GM12892 (cell line): ENCODE measurements at places on chromosomes 6 and 20.

DNA sequence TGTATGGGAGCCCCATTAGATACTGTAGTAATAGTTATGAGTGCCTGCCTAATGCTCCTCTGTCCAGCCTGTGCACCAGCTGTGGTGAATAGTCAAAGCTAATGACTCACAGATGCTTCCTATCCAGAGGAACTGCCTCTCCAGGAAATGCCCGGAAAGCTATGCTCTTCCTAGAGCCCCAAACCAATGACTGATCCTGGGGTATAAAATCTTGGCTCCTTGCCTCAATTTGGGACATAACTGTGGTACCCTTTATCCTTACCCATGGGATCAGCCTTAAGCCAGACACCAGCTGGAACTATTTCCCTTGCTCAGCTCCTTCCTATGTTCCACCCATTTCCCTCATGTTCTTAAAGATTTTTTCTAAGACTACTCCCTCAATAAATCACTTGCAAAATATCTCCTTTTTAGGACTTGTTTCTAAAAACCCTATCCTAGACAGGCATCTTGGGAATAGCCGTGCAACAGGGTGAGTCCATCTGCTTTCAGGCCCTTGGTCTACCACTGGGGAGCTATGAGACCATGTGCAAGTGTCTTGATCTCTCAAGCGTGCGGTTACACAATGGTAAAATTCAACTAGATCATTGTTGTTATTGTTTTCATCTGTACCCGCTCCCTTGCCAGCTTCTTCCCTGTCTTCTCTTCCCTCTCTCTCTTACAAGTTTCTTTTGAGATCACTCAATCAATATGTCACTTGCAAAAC lies 283.7 kb downstream of the BTBD3 start:
- no peak for DNase-seq

- DNase-seq, result no peak
Measured at GRCh38 chr20:49567421-49568277, at the start of gene PTGIS. PTGIS (minus strand) TSS chr20:49568137; CDS start chr20:49568116, 21 bp downstream.

DNA sequence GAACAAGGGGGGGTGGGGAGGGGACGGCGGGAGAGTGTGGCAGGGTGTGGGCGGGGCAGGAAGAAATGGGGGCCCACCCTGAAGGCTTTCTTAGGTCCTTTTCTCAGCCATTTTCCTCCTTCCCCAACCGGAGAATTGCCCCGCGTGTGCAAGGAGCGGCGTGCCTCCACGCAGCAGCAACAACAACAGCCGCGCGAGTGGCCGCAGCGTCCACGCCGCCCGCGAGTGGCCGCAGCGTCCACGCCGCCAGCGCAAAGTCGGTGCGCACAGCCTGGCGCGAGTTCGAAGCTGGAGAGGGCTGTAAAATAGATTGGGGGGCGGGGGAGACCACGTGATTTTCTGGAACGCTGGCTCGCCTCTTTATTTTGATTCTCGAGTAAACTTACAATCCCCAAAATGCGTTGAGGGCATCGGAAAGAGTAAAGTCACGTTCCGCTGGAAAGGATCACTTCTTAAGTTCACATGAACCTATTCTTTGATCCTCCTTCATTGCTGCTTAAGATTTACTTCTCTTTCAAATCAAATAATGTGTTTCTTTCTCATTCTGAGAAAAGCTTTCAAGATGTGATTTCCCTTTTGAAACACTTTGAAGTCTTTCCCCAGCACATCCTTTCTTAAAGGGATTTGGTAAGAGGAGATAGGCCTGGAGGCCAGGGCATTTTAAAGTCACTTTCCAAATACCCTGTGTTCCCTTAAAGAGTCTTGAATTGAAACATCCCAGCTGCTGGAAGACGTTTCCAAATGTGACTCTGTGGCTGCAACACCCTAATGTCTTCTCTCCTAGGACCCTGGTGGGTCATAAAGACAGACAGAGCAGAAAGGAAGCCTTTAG lies 66.7 kb upstream of the ZNF217 start:
- no peak for DNase-seq

- DNase-seq, result no peak
Measured at GRCh38 chr6:89542081-89542857, 96.3 kb downstream of the LYRM2 start.

DNA sequence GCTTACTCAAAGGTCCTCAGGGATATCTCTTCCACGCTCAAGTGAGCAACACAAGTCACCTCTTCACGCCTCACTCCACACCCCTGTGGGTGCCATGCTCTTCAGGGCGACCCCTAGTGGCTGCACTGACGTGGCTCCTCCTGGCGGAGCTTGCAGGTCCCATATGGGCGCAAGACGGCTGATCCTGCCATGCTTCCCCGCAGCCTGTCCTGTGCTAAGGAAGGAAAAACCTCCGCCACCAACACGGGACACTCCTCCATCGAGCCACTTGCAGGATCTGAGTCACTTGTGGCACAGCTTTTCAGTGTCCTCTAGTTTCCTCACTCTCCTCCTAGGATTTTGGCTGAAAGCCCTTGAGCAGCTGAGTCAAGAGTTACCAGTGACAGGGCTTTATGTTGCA lies 90.7 kb downstream of the KHDC1L start:
- DNase-seq, result no peak

- DNase-seq, result no peak
Measured at GRCh38 chr6:149846321-149846720, 17.8 kb downstream of the LRP11 start.

GRCh38 chr20:588476-588875 lies 21.6 kb downstream of the TCF15 start:
- no peak for DNase-seq

DNA sequence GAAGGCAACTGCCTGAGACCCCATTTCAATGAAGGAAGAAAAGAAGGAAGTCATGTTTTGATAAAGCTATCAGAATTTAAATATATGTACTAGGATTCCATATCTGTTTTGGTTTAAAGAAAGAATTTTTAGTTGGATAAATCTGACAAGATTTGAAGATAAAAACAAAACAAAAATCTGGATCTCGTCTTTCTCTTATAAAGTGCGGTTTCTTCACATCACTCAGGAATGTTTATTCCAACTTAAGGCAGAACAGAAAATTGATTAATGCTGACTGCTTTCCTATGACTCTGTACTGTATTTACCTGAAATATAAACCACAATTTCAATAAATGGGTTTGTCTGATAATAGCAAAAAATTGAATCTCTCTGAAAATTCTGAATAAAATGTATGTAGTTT lies 439.7 kb downstream of the RFPL4B start:
- DNase-seq, result no peak

DNA sequence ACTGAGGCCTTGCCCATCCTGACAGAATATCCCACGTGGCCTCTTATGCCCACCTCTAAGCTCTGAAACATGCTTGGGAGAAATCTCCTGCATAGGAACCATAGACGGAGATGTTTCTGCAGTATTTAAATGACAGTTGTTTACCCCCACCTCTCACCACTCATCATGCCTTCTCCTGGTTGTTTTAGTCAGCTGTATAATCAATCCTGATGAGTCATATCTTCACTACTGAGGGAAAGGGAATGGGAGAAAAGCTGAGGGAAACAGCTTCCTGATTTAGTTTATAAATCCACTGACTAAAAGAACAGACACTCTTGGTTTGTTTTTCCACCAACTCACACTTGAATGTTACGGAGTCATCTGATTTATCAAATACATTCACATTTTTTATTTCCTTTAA lies 113.2 kb upstream of the TENT5A start:
- DNase-seq, result no peak

GRCh38 chr6:33434961-33435360 lies 15.1 kb downstream of the SYNGAP1 start:
- DNase-seq, result no peak

DNA sequence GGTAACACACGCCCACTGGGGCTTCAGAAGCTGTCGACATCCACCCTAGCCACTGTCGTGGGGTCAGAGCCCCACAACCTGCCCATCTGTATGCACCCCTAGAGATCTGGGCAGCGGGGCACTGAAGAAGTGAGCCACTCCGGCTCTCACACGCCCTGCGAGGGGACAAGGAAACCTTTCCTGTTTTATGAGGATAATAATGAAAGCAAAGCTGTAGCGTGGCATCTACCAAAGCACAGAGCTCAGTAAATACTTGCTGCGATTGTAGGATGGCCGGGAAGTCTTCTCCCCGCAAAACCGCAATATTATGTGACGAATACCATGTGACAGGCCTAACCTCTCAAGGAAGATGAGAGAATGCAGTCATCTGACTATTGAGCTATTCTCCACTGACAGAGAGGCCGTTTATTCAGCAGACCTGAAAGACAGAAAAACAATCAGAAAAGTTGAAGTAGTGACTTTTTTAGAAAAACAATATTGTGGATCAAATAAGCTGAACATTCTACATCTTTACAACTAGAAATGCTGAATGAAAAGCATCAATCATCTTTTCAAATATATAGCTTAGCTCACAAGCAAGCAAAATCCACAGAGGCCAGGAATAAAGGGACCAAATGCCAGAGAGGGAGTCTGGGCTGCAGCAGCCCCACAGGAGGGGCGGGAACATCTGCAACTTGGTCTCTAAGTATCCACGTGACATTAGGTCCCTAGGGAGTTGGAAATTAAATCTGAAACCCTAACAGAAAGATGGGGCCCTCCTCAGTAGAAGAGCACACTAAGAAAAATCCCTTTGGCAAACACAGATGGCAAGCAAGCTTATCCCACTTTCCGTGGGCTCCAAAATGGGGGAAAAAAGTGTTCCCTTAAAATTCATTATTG lies 207.8 kb downstream of the TTLL2 start:
- no peak for DNase-seq

DNA sequence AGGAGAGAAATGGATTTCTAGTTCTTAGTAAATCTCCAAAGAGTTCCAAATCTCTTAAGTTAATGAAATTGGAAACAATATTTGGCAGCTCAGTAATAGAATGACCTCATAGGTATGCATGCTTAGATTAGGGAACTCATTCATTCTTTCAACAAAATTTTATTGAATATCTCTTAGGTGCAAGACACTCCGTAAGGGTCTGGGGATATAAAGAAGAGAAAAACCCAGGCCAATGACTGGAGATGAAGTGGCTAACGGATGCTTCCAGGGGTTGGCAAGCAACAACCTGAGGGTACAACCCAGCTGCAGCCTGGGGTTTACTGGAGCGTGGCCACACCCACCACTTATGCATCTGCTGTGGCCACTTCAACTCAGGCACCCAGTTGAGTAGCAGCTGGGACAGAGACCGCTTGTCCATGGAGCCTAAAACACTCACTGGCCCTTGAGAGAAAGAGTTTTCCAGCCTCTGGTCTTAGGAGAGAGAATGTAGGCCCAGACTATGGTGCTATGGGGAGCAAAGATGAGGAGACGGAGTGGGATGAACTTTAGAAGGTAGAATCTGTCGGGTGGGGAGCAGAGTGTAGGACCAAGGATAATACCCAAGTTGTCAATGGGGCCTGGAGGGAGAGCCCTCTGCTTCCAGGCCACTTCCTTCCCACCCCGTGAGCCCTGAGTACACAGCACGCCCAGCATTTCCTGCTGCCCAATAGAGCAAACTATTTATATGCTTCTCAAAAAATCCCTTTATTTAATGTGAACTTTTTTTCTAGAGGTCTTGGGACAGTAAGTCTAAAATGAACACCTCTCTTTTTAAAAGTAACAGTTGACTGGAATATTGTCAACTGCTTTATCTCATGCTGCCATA lies 46.8 kb upstream of the PXDC1 start:
- DNase-seq, result no peak

DNA sequence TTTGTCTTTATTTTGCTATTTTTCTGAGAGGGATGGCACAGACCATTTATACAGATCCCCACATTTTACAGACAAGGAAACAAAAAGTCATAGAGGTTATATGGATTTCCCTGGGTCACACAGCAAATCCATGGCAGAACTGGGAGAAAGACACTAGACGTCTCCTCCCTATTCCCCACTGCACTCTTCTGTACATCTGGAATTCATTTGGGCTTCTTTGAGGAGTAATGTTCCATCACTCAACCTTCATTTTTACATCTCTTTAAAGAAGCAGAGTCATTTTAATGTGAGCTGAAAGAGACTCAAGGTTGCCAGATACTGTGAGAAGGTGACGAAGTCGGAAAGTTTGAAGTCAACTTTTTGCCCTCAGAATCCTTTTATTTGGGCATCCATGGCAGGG lies 207.3 kb downstream of the OTOR start:
- DNase-seq, result no peak

- DNase-seq, result no peak
Measured at GRCh38 chr20:4045741-4046140, 30.4 kb upstream of the RNF24 start.

DNA sequence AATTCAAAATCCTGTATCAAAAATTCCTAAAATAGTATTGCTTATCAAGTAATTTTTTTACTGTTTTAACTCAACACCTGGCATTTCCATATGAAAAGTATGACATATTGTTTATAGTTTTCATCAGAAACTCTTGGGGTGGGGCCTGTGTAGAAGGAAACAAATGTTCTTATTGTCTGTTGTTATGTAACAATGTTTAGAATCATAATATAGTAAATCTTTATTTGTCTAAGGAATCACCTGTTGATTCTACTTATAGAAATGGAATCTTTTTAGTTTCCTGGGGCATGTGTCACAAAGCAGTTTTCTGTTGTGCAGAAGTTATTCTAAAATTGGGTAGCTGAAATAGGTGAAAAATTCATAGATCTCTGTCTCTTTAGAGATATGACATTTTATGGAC lies 4.9 kb downstream of the ARMC2 start:
- DNase-seq, result no peak

DNA sequence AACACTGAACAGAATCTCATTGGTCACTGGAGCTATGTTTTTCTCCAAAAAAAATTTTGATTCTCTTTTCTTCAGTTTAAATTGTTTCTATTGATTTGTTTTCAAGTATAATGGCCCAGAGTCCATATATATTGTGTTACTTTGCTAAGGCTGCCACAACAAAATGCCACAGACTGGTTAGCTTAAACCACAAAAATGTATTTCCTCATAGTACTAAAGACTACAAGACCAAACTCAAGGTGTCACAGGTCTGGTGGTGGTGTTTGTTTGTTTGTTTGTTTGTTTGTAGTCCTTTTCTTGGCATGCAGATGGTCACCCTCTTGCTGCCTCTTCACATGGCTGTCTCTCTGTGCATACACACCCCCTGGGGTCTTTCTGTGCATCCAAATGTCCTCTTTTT lies 34.0 kb downstream of the BMP5 start:
- no peak for DNase-seq

DNA sequence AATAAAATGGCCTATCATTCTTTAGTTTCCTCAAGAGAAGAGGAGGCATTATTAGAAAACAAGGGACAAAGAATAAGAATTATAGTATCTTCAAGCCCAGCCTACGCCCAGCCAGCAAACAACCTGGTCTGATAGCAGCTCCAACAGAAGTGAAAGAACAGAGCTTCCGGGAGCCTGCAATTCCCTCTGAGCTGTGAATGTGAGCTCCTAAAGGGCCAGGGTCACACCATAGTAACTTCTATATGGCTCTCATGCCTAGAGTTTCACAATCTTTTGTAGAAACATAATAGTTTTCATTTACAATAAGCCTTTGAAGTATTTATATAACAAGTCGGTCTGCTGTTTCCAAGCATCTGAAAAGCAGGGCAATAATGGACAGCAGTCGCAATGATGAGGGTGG lies 116.5 kb downstream of the SMLR1 start:
- DNase-seq, result no peak
